ENCODE measurements at places on chromosomes 6 and 20.

DNA sequence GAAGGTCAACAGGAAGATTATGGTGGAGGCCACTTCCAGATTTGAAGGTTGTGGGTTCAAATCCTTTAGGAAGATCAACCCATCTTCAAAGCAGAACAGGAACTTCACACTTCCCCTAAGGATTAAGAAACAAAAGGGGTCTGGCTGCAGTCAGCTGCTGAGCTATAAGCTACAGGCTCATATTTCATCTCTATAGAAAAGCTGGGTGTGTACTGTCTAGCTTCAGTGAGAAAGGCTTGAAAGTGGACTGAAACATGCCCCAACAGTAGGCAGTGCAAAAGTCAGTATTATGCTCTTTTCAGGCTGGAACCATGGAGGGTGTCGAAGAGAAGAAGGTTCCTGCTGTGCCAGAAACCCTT lies 60.1 kb upstream of the SPDEF start:
- DNase-seq: no peak

DNA sequence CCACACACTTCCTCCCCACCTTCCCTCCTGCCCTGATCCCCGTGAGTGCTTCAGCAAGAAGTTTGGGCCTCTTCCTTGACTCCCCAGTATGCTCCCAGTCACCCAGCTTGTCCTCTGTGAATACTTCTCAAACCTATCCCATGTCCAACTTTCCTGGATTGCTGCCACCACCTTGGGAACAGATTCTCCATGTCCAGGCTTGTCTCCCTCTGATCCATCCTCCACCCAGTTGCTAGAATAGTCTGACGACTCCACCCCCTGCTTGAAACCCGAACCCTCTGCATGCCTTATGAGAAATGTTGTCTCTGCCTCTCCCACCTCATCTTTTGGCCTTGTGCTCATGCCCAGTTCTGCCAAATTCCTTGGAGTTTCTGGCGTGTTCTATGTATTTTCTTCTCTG lies 108.0 kb downstream of the PPP1R14C start:
- DNase-seq: peak; percentile 73

DNA sequence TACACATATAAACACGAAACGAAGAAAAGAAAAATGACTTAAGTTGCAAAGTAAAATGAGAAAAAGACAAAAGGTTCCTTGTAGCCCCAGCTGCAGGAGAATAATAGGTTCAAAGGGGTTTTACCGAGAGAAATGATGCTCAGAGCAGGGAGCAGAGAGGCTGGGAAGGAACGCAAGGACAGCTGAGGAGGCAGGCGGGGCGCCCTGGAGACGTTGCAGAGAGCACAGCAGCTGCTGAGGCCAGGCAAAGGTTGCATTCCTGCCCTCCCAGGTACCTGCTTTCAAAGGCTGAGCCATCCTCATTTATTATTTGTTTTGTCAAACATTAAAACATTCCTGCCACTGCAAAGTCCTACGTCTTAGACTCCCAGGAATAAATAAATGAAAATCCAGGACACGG lies 16.2 kb upstream of the VAPB start:
- no peak for DNase-seq

- DNase-seq: peak; percentile 50
Observed at GRCh38 chr6:142943711-142944123, 1.3 kb downstream of the HIVEP2 start.

GRCh38 chr20:57792386-57793080 lies 82.7 kb upstream of the PMEPA1 start:
- no peak for DNase-seq

GRCh38 chr6:143958839-143959399 lies 49.1 kb downstream of the PLAGL1 start:
- DNase-seq: no peak

- DNase-seq: no peak
Observed at GRCh38 chr6:130593200-130593599, 227.4 kb downstream of the TMEM200A start.

GRCh38 chr6:129133770-129134192 lies 250.8 kb downstream of the LAMA2 start:
- DNase-seq: peak; percentile 59

DNA sequence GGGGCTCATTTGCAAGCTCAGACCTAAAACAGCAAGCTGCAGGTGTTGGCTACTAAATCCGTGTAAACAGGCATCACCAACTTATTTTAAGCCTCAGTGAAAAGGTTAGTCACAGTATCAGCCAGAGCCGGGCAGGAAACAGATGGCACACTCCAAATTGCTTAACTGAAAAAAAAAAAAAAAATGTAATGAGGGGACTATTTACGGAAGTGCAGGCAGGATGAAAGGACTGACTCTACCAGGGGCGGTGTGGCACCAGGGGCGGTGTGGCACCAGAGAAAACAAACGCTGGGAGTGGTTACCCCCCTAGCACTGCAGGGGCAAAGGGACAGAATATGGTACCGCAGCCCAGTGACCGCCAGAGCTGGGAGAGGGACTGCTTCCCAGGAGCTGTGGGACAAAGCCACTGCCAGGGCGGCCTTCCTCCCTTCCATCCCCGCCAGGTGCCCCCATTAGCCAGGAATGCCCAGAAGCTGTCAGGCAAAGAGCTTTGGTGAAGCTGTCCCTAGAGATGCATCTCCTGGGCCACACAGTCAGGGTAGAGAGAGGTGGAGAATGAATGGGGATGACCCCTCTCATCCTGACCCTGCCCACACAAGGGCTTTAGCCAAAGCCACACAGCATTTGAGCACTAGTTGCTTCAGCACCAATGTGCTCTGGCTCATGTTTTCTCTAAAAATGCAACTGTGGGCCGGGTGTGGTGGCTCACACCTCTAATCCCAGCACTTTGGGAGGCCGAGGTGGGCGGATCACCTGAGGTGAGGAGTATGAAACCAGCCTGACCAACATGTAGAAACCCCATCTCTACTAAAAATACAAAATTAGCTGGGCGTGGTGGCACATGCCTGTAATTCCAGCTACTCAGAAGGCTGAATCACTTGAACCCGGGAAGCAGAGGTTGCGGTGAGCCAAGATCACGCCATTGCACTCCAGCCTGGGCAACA lies 39.6 kb upstream of the GFOD1 start:
- DNase-seq: no peak

DNA sequence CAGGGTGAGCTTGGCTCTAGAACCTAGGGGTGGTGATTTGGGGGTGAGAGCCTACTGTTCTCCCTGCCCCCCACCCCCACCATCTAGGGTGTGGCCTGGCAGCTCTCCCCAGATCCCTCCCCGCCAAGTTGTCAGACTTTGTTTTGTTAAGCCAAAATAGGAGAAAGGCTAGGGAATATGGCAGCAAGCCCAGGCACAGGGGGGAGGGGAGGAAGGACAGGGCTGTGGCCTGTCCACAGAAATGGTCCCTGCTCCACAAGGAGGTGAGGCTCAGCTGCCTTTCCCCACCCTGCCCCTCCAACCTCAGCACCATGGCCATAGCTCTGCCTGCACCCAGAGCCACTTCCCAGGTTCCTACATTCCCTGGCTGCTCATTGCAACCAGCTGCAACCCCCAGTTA lies 17.2 kb downstream of the SCUBE3 start:
- DNase-seq: no peak

- DNase-seq: no peak
Observed at GRCh38 chr6:42163981-42164380, 9.2 kb upstream of the GUCA1A start.

All from fibroblast of mammary gland (primary cell).